Stimulated activated CD8-positive, alpha-beta memory T cell treated with anti-CD3 and anti-CD28 coated beads, Interleukin-7, amount 100 ng/mL, for 48 hours (primary cell): ENCODE measurements at places on chromosomes 5 and 9.

DNA sequence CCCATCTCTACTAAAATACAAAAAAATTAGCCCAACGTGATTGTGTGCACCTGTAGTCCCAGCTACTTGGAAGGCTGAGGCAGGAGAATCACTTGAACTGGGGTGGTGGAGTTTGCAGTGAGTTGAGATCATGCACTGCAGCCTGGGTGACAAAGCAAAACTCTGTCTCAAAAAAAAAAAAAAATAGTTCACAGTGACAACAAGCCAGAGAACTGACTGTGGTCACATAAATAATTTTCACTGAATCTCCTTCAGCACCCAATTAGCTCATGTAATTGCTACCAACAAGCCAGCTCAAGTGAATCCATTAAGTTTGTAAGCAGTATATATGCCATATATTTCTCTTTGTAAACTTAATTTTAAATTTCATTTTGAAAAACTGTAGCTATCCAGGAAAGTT lies 14.5 kb upstream of the AFAP1L1 start:
- DNase-seq = no peak

- no peak for DNase-seq
Measured at GRCh38 chr9:89865981-89866380, 261.2 kb downstream of the GADD45G start.

DNA sequence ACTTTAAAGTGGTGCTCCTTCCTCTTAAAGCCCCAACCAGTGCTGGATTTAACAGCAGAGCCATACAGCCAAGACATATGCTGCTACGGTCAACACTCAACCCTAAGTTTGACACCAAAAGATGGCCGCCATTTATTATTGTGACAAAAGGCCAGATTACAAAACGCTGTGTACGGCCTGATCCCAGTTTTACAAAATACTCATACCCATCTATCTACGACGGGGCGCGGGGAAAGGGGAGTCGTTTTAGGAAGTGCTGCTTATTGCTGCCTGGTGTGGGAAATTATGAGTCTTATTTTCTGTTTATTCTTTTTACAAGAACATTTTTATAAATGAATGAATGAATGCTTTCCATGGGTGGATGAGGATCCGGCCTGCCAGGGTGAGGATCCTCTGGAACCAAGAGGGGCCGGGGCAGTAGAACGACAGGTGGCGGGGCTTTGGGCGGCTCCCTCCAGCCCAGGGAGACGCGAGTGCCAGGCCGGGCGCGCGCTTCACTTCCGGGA lies 457 bp upstream of the IDNK start:
- DNase-seq = peak; percentile 40

DNA sequence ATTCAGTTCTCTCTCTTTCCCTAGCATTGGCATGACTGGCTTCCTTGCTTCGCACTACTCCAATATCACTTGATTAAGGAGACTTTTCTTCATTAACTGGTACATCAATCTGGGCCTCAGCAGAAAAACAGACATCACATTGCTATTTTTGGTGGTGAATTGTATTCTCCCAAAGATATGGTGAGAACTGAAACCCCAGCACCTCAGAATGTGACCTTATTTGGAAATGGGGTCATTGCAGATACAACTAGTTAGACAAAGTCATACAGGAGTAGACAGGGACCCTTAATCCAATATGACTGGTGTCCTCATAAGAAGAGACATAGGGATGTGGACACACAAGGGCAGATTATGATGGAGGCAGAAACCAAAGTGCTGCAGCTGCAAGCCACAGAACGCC lies 7.5 kb upstream of the RAD23B start:
- DNase-seq = no peak

DNA sequence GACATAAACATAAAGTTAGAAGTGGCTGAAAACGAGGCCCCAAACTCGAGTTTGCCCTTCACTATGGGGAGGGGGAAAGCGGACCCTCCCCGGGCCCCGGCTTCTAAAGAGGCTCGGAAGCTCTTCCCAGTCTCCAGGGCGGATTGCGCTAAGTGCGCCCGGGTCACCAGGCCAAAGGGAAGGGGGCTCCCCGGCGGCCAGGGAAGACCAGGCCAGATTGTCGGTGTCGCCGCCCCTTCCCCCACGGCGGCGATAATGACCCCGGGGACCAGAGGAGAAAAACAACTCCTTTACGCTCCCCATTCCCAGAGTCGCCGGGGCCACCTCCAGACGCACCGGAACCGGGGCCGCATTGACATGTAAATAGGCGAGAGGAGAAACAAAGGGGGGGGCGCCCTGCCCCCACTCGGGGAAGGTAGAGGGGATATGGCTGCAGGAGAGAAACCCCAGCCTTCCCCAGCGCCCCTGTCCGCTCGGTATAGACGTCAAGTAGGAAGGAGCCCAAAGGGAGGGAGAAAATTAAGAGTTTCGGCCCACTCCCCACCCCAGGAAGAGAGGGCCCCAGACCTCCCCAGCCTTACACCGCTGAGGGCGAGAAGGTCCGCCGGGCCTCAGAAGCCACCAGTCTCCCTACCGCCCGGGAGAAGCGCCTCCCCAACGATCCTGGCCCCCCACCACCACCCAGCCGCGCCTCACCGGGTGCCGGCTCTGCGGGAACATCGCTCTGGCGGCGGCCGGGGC lies 1.7 kb downstream of the TLE1 start:
- no peak for DNase-seq

DNA sequence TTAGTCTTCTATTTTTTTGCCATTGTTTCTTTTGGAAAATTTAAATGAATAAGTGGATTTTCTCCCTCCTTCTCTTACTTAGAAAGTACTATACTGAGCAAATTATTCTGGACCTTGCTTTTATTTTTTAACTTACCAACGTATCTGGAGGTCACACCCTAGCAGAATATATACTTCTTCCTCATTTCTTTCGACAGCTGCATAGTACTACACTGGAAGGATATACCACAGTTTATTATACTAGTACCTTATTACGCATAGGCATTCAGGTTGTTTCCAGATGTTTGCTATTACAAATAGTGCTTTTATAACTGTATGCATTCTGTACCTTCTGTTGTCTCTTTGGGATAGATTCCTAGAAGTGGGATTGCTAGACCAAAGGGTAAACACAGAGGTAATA lies 16.7 kb downstream of the RC3H2 start:
- no peak for DNase-seq

DNA sequence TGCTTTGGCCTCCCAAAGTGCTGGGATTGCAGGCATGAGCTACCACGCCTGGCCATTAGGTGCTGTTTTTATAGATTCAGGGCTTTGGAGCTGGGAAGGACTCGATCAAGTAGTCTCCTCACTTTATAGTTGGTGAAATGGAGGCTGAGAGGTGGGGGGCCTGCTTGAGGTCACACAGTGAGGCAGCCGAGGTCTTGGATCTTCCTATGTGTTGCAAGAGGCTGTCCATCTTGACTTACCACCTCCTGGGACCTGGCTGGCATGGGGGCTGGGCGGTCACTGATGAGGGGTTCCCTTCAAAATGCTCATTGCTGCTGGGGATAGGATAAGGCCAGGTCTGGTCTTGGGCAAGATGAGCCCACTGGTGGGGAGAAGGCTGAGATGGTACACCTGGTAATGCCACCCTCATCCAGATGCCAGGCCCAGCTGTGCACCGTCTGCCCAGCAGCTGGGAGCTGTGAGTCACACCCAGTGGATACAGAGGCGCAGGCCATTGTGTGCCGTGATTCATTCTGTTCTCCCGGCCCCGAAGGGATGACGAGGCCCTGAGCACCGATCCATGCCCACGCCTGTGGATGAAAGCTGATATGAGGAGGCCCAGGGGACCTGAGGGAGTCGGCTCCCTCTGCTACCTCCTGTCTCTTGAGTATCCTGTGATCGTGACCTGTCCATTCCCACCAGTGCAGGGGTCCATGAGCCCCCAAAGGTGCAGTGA lies 10.5 kb upstream of the NDST1 start:
- DNase-seq = no peak

GRCh38 chr5:55679556-55679955 lies 32.6 kb downstream of the SLC38A9 start:
- no peak for DNase-seq

GRCh38 chr5:55540525-55540924 lies 5.8 kb upstream of the PLPP1 start:
- no peak for DNase-seq

- no peak for DNase-seq
Measured at GRCh38 chr9:6305954-6306563, 22.1 kb upstream of the TPD52L3 start.

DNA sequence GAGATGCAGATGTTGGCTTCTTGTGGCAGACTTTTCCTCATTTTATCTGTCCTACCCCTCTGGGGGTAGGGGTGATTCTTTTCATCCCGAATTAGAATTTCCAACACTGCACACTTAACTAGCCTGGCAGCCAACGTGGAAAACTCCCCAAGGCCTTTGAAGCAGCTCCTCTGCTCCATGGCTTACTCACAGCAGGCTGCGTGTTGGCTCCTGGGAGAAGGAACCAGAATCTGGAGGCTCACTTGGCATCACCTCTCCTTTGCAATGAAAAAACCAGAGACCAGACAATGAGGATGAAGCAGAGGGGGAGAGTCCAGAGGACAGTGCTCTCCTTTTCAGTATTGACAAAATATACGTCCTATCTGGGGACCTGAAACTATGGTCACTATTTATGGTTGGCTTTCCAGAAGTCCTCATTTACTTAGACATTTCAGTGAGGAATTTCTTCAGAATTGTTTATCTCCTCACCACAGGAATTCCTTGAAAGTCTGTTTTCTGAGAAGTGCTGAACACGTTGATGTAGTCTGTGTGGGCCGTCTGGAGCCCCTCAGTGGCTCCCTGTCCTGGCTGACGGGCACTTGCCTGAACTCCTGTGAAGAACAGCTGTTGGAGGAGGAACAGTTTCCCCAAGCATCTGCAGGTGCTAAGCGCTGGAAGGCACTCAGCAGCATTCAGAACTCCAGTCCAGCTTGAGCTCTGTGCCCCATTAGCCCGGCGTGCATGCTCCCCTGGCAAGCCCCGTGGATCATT lies 231.3 kb downstream of the RFK start:
- no peak for DNase-seq

DNA sequence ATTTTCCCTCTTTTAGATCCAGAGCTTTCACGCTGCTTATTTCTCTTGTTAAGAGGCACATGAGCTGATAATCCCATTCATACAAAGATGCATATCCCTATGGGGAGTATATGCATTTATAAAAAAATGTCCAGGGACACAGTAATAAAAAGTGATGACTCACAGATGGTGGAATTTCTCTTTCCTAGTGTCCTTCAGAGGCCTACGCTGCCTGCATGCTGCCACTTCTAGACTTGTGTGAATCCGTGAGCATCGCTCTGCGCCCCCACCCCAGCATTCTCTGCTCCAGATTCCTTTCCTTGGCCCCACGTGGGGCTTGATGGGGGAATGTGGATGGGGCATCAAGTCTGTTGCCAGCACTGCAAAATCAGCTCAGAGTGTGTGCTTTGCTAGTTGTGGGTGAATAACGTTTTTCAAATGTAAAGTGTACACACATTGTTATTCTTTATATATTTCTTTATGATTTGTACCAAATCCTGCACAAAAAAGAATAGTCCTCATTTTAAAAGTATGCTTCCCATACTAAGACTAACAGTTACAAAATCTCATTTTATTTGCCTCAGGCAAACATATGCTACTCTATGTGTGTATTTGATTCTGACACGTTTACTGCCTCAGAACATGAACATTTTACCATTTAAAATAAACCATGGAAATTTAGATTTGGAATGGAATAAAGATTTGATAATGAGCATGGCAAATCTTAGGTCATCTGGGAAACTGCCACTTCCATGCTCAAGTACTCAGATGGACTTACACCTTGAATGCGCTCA lies 22.4 kb upstream of the RASGRF2 start:
- DNase-seq = no peak
